ENCODE measurements at places on chromosomes 12 and 14.
A peak's percentile ranks its signal among the peaks of the same experiment; 100 is the strongest.

GRCh38 chr14:91681118-91681517 lies 50.8 kb downstream of the CATSPERB start:
- DNase-seq, result no peak

DNA sequence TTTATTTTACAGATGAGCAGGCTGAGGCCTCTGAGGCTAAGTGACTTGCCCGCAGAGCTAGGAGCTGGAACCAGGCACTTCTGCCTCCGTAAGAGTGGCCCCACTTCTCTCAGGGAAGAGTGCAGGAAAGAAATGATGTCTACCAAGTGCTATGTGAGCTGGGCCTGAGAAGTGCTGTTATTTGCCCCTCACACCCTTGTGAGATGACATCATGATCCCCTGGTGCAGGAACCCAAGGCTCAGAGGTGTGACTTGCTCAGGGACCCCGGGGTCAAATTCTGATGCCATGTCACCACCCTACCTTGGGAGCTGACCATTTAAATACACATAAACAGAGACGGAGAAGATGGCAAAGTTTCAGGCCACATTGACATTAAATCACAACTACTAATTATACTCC lies 63.7 kb upstream of the DDX11 start:
- no peak for DNase-seq

- no peak for DNase-seq
Observed at GRCh38 chr14:50397390-50398188, 908 bp upstream of the CDKL1 start.

- DNase-seq, result no peak
Observed at GRCh38 chr14:99035712-99036610, 236.0 kb downstream of the BCL11B start.

- DNase-seq, result no peak
Observed at GRCh38 chr14:52583544-52583943, 30.9 kb downstream of the GPR137C start.

GRCh38 chr14:52068615-52069306 lies at the start of gene NID2:
Gene NID2, minus strand, starts transcription at chr14:52069059. Its CDS starts 65 bp downstream, at chr14:52068994.
- DNase-seq, result peak; percentile 17

- no peak for DNase-seq
Observed at GRCh38 chr12:77060136-77060882, 5.1 kb downstream of the E2F7 start.

DNA sequence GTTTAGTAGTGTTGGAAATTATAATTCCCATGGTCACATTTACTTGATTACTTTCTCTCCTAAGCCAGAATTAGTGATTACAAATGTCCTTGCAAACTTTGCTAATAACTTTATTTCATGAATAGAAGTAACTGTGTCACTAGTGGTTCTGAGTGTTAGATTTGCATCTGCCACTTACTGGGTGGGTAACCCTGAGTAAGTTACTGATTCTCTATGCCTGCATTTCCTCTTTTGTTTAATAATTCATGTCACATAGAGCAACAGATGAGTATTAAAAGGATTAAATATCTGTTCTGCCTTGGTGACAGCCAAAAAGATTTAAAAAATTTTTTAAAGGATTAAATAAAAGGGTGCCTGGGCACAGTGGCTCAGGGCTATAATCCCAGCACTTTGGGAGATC lies 78.6 kb downstream of the BHLHE41 start:
- DNase-seq, result no peak

DNA sequence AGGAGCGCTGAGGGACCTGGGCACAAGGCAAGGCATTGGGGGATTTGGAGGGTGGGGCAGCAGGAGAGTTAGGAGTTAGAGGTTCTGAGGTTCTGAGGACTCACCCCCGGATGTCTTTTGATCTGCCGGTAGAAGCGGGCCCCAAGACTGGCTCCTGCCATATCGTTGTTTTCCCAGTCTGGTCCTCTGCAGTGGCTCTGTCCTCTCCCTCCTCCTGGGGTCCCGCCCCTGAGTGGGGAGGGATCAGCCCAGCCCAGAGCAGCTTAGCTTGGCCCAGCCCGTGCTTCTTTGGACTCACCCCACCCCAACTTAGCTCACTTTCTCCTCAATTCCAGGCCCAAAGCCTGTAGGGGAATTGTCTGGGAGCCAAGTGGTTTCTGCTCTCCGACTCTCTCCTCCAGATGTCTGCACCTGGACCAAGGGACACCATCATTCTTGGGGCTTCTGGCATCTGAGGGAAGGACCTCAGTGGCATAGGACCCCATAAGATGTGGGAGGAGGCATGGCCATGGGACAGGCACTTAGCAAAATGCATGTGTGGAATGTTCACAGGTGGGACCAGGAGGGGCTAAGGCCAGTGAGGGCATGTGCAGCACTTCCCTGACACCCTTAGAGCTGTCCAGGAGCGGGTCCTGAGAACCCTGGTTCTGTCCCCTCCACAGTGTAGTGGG lies 7.5 kb downstream of the SHMT2 start:
- no peak for DNase-seq

GRCh38 chr12:43480591-43480990 lies 71.4 kb downstream of the ADAMTS20 start:
- DNase-seq, result no peak

GRCh38 chr14:90760591-90761316 lies 55.5 kb downstream of the TTC7B start:
- DNase-seq, result no peak

DNA sequence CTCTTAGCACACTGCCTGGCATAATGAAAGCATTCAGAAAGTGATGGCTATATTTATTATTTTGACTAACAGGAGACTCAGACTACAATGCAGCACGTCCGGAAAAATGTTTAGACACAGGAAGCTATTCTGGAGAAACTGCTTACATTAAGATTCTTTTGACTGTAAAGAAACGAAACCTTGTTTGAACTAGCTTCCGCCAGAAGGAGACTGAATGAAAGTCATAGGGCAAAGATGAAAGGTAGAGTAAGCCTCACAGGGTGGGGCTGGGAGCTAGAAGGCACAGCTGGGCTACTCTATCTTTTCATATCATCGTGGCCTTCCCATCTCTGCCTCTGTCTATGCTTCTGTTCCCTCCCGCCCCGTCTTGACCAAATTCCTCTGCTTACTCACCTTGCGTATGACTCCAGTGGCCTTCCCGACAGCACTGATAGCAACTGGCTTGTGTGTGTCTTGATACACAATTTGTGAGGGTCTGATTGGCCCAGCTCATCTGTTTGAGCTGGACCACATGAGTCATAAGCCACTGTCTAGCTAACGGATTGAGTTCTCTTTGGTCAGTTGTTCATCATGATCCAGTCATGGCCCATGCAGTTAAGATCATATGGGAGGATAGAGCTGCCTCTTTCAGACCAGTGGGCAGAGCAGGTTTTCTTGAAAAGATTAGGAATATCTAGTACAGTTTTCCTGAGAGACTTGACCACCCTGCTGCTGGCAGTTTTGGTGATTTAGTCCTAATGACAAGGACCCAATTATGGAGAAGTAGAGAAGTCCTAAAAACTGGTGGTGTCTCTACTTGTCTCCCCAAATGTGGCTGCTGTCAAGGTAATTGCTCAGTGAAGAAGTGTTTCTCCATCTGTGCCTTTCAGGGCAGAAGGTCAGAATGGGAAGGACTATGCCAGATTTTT lies 151.5 kb upstream of the SLC38A2 start:
- peak; percentile 15 for DNase-seq

DNA sequence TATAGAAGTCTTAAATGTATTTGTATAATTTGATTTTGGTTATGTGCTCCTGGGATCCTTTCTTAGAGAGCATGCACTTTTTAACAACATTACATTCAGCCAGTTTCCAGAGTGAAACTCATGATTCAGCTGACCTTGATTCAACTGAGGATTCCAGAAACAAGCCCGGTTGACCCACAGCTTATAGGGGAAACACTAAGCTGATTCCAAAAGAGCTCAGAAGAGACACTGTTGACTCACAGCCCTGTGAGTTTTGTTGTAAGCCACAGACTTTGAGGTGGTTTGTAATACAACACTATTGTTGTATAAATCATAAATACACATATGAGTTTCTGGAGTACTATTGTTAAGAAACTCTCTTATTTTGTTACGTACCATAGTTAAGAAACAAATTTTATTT lies 133.8 kb upstream of the MGAT4C start:
- no peak for DNase-seq

DNA sequence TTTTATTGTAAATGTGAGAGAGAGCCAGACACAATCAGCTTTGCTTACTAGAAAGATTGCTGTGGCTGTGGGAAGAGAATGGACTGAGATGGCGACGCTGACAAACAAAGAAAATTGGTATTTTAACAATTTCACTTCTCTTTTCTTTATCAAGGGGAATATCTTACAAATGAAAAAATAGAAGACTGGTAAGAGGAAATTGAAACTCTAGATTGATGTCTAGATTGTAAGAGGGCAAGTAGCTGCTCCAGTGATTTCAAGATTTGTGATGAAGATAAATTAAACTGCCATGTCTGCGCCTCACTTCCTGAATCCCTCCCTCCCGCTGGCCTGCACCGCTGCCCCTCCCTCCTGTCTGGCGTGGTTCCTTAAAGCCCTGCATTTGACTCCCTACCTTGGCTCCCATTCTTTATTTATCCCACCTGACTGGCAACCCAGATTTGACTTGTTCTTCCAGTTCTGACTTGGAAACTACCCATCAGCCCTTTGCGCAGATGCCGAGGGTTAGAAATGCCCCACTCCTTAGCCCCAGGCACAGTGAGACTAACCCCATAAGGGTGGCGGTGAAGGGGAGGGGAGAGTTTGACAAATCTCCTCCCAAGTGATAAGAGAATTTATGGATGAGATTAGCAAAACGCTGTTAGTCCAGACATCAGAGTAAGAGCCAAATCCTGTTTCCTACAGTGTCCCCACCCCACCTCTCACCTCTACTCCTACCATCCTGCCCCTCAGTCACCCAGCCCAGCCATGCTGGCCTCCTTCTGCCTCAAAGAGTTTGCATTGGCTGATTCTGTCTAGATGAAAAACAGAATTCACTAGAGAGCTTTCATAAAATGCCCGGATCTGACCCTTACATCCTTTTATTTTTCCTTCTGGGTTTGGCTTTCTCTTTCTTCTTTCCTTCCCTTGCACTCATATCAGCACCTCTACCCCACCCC lies 125.3 kb upstream of the ATF7IP start:
- DNase-seq, result no peak

- no peak for DNase-seq
Observed at GRCh38 chr12:49339464-49339861, 2.5 kb upstream of the C1QL4 start.

- no peak for DNase-seq
Observed at GRCh38 chr12:12836571-12836970, 23.4 kb downstream of the DDX47 start.

- no peak for DNase-seq
Observed at GRCh38 chr12:58584880-58585279, 335.4 kb downstream of the LRIG3 start.

DNA sequence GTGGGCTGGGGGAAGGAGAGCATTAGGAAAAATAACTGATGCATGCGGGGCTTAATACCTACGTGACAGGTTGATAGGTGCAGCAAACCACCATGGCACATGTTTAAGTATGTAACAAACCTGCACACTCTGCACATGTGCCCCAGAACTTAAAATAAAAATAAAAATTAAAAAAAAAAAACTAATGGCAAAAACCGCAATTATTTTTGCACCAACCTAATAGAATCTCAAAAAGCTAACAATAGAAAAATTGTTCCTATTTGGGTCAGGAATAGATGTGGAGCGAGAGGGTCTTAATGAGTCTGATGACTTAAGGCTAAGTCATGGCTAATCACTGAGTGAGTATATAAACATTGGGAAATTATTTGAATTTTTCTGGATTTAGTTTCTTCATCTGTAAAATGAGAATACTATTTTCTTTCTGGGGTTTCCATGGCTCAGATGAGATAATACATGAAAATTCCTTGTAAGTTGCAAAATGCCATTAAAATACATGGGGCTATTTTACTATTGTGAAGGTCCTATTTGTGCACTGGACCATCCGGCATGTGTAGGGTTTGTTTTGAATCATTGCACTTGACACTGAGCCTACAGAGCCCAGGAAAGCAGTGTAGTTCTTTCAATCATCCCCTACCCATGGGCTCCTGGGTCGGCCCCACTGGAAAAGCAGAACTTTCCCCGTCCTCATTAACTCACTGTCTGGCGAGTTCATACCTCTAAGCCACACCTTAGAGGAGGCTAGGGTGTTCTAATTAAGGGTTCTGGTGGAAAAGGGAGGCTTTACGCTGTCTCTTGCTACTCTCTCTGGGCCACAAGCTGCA lies 164.1 kb upstream of the NTF3 start:
- DNase-seq, result no peak

DNA sequence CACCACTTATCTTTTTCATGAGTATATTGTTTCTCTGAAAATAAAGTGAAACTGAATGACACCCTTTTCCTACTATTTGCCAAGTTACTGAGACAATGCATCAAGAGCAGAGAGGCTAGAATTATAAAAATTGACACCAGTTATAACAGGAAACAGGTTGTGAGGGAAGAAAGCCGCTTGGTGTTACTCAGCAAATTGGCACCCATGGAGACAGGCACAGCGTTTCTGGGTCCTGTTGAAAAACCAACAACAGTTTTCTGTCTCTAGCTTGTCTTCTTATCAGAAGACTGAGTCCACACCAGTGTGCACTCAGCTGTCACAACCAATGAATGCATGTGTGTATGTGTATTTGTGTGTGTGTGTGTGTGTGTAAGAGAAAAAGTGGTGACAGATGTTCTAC lies 267.7 kb downstream of the KCNH5 start:
- no peak for DNase-seq

- DNase-seq, result no peak
Observed at GRCh38 chr12:63093084-63093483, 57.9 kb downstream of the AVPR1A start.

- DNase-seq, result no peak
Observed at GRCh38 chr14:59159169-59159568, 29.3 kb upstream of the DAAM1 start.

GRCh38 chr14:68523989-68524725 lies 268.7 kb downstream of the ZFP36L1 start:
- DNase-seq, result no peak

GRCh38 chr12:50187084-50187900 lies 20.1 kb upstream of the CERS5 start:
- no peak for DNase-seq

- DNase-seq, result no peak
Observed at GRCh38 chr12:13036881-13037280, 7.3 kb upstream of the FAM234B start.

DNA sequence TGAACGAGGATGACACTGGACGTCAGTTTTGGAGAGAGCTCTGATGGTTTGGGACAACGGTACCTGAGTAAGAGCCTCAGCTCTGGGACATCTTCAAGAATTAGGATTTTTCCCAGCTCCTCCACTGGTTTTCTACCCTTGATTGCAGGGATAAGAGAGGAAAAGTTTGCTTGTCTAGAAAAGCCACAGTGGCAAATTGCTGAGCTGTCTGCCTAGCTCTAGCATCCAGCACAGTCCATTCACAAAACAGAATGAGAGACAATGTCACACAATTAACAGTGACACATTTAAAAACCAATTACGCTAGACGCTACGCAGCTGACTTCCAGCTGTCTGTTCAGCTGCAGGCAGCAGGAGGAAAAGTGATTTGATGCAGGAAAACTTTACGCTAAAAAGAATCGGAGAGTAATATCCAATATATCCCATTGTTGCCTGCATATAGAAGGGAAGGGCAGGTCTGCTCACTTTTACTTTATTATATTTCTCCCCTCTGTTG lies 168.1 kb upstream of the PRICKLE1 start:
- no peak for DNase-seq

GRCh38 chr12:31962076-31962475 lies 2.9 kb downstream of the RESF1 start:
- DNase-seq, result no peak

GRCh38 chr12:70835948-70836347 lies 84.6 kb downstream of the PTPRR start:
- no peak for DNase-seq

All from activated CD4-positive, alpha-beta T cell treated with anti-CD3 and anti-CD28 coated beads, Interleukin-2, amount 50 U/mL, for 1 hour (primary cell).